ENCODE measurements at places on chromosomes 6 and 20.

DNA sequence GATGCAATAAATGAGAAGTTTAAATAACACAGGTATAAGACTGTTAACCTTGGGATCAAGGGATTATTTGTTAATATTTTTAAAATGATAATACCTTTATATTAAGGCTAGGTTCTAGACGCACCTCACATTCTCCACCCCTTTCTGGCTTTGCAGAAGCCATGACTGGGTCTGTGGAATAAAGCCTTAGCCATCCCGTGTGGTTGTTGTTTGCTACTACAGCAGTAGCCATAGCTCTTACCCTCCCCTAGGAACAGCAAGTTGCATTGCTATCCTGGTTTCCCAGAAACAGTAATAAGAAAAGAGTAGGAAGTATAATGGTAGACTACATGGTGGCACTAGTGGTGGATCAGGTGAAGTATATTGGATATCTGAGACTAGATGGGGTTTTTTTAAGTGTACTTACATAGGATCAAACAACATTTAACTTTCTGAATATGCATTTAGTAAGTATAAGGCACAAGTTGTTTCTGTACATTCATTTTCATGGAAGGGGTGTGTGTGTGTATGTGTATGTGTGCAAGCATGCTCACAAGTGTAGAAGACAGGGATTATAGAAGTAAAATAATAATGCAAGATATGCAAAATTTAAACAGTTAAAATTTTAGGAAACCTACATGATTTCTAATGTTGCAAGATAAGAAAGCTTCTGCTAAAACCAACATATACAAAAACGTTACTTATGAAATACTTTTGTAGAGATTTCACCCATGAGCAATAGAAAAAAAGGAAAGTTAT, 384.2 kb downstream of the PRKN start:
- DNase-seq: no peak

GRCh38 chr6:51098791-51099190, 280.1 kb downstream of the TFAP2B start:
- DNase-seq: no peak

DNA sequence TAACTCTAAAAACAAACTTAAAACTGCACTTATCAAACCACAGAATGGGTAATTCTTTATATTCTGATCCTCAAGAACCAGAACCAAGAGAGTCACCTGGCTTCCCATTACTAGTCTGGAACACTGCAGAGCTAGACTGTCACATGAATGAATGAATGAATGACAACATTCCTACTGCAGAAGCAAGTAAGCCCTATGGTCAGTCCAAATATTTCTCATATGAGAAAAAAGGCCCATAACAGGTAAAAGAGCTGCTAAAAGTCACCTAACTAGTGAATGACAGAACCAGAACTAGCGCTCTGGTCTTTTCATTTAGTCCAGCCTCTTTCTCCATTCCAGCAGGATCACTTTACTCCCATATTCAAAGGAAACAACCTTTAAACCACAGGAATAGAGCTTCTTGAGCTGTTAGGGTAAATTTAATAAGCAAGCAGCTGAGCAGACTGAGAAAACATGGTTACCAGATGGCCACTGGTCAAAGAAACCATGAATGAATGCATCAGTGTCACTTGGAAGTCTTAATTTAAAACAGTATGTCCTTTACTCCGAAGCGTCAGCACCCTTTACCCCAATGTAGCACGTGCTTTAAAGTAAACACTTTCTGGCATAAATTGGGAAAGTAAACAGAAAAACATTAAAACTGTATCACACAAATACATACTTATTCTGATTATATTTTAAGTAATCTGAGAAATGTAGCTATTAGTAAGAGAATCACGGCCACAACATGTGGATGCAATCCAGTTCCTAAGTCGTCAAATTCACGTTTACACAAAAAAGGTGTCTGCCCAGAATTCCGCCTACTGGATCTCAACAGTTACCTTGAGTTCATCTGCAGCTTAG, 1.4 kb downstream of the PREP start:
- no peak for DNase-seq

GRCh38 chr6:153087436-153087835, 43.6 kb downstream of the RGS17 start:
- no peak for DNase-seq

GRCh38 chr6:110527516-110527915, 51.1 kb upstream of the SLC22A16 start:
- no peak for DNase-seq

DNA sequence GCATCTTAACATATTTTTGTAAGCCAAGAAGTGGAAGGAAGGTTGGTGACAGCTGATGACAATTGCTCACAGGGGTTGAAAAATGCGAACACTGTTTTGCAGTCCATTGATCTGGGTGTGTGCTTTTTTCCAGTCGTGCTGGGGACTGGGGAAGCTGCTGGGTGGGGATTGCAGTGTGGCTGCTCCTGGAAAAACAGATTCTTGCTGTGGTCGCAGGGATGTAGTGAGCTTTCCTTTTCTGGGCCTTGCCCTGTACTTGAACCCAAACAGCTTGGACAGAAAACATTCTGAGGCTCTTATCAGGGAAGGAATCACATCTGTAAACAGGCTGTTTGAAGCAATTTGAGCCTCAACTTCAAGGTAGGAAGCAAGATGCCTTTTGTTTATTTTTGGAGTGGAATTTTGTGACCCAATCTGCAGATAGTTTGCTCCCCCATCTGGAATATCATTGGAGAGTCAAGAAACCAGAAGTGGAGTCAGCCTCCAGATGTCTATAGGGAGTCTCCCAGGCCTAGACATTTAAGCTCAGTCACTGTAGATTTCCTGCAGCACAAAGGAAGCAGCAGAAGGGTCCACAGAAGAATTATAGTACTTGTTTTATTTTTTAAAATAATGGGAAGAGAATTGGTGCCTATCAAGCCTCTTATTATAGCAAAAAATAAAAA, 279.2 kb upstream of the FERMT1 start:
- DNase-seq: no peak
